Ovary (tissue), 10 donors: ENCODE measurements at places on chromosomes 4 and X.
A peak's percentile ranks its signal among the peaks of the same experiment; 100 is the strongest.

DNA sequence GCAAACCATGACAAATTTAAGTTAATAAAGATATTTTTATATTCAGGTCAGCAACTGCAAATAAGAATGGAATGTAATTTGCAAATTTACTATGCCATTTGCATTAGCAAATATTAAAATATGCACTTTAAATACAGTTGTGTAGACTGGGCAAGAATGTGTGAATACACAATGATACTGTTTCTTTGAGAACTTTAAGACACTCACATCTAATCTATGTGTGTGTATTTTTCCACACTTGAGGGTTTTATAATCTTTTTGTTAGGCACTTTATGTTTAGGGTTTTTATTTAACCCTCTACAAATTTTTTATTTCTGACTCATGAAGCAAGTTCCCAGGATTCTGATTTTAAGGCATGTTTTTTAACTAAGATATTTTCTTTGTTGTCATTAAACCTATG is 23.9 kb upstream of the NDNF start:
- H3K36me3 ChIP-seq = no peaks in the 10 kb centered on the region
- H3K27ac ChIP-seq = no peak overlapping the region
- DNase-seq = no peak
- no peaks in the 10 kb centered on the region for H3K4me1 ChIP-seq

GRCh38 chr4:81531410-81531809 is 59.7 kb upstream of the RASGEF1B start:
- no peaks in the 10 kb centered on the region for H3K27me3 ChIP-seq
- DNase-seq = no peak
- no peak overlapping the region for H3K4me3 ChIP-seq
- no peaks in the 10 kb centered on the region for H3K4me1 ChIP-seq
- H3K36me3 ChIP-seq = no peaks in the 10 kb centered on the region

DNA sequence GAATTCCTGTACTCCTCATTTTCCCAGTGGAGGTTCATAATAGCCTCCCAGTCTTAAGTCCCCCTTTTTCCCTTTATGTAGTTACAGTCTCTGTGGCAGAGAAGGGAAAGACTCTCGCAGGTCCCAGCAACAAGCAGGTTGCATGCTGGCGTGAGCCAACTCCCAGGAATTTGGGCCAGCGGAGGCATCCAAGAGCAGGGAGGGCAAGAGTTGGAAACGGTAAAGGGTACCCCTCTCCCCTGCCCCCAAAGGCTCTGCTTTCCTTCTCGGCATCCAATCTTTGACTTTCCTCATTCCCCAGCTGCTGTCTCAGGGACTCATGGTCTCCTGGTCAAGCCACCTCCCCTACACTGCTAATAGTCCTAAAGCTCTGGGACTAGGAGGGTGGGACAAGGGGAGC is 15.4 kb upstream of the HSFX2 start:
- no peaks in the 10 kb centered on the region for H3K36me3 ChIP-seq
- no peaks in the 10 kb centered on the region for H3K27me3 ChIP-seq
- H3K4me3 ChIP-seq = no peak overlapping the region

DNA sequence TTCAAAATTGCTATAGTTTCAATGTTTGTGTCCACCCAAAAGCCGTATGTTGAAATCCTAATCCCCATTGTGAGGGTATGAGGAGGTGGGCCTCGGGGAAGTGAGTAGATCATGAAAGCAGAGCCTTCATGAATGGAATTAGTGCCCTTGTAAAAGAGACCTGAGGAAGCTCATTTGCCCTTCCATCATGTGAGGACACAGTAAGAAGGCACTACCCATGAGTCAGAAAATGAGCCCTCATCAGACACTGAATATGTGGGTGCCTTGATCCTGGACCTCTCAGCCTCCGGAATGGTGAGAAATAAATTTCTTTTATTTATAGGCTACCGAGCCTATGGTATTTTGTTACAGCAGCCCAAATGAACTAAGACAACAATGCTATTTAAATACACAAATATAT is 57.7 kb upstream of the EFHC2 start:
- no peak overlapping the region for H3K27ac ChIP-seq
- H3K4me1 ChIP-seq = no peaks in the 10 kb centered on the region
- no peaks in the 10 kb centered on the region for H3K27me3 ChIP-seq
- no peaks in the 10 kb centered on the region for H3K36me3 ChIP-seq

- no peaks in the 10 kb centered on the region for H3K36me3 ChIP-seq
- H3K27me3 ChIP-seq = no peaks in the 10 kb centered on the region
- DNase-seq = no peak
- H3K27ac ChIP-seq = no peak overlapping the region
- H3K4me1 ChIP-seq = no peaks in the 10 kb centered on the region
These were observed 18.7 kb upstream of the ZNF827 start for GRCh38 chr4:145957302-145957701.

DNA sequence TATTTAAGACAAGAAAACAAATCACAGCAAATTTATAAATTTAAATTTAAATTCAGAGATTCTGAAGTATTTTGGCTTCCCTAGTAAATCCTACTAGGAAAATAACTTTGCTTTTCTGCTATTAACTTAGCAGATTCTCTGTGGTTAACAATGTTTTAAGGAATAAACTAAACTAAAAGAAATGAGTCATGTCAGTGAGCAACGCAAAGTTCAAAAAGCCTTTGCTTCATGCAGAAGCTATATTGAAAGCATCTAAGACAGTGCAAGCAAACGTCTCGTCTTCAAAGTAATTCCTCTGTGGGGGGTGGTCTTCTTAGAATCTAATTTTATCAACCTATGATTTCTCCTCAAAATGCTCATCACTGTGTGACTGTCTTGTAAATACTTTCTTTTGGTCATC is 30.1 kb downstream of the GABRB1 start:
- H3K27me3 ChIP-seq = no peaks in the 10 kb centered on the region
- no peaks in the 10 kb centered on the region for H3K4me1 ChIP-seq
- DNase-seq = no peak
- H3K4me3 ChIP-seq = no peak overlapping the region
- H3K27ac ChIP-seq = no peak overlapping the region
- no peaks in the 10 kb centered on the region for H3K36me3 ChIP-seq

DNA sequence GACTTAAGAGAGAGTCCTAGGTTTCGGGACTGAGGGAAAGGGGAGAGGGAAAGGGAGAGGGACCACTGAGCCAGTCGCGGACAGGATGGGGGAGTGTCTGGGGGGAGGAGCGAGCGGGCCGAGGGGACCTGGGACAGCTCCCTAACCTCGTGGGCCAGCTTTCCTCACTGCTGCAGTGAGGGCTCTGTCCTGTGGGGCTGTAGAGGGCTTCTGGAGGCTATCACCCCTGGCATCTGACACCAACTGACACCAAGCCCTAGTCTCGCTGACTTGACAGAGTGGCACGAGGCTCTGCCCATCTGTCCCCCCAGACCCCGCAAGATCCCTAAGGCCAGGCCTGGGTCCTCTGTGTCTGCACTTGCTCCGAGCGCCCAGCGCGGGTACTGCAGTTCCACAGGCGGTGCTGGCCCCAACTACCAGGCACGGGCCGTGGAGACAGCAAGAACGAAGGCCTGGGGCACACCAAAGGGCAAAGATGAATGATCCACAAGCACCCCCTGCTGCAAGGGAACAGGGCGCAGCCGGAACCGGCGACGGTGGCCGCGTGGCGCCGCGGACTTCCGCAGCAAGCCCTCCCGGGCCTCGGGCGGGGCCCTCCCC is 465 bp downstream of the HAUS7 start:
- H3K4me1 ChIP-seq = peaks cover 4% of the 10 kb centered on the region
- H3K27me3 ChIP-seq = no peaks in the 10 kb centered on the region
- no peak overlapping the region for H3K27ac ChIP-seq
- no peaks in the 10 kb centered on the region for H3K36me3 ChIP-seq
- no peak for DNase-seq
- H3K4me3 ChIP-seq = peak overlapping the region; percentile 69

GRCh38 chrX:45745479-45745878 is 544.8 kb upstream of the DIPK2B start:
- H3K4me1 ChIP-seq = no peaks in the 10 kb centered on the region
- H3K27ac ChIP-seq = no peak overlapping the region
- no peak overlapping the region for H3K4me3 ChIP-seq
- no peaks in the 10 kb centered on the region for H3K27me3 ChIP-seq
- no peak for DNase-seq
